ENCODE measurements at places on chromosomes 2 and 18.

DNA sequence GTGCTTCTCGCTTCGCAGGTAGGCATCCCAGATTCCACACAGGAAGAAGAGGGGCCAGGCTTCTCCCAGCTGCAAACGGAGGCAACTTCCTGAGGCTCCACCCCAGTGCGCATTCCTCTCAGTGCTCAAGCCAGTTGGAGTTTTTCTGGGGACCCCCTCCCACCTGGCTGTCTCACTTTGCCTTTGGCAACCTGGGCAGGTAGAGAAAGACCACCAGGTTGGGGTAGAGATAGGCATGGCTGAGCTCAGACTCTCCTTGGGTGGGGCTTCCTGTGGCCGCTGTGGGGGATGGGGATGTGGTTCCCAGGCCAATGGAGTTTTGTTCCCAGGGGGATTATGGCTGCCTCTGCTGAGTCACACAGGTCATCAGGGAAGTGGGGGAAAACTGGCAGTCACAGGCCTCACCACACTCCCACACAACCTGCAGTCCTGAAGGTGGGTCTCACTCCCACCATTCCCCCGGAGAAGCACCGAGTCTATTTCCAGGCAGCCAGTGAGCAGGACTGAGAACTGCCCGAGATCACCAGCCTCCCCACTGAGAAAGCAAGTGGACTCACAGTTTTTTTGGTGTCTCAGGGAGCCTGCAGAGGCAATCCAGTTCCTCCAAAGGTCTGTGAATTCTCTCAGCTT lies 38.1 kb downstream of the SLC39A10 start:
- DNase-seq, result no peak

DNA sequence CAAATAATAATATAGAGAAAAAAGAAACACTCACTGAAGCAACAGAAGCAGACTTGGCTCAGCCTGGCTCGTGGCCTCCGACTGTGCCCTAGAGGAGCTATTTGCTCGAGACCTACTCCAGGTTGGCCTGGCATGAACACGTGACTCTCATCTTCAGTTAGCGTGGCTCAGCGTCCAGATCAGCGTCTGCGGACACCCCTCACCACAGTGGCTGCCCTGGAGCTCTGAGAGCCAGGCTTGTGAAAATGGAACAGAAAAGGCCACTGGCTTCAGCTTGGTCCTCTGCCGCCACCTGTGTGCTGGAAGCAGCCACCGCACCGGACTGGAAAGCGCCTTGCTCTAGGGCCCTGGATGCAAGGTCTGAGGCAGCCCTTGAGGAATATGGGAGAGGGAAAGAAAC lies 1184.0 kb upstream of the GYPC start:
- peak; percentile 35 for DNase-seq

DNA sequence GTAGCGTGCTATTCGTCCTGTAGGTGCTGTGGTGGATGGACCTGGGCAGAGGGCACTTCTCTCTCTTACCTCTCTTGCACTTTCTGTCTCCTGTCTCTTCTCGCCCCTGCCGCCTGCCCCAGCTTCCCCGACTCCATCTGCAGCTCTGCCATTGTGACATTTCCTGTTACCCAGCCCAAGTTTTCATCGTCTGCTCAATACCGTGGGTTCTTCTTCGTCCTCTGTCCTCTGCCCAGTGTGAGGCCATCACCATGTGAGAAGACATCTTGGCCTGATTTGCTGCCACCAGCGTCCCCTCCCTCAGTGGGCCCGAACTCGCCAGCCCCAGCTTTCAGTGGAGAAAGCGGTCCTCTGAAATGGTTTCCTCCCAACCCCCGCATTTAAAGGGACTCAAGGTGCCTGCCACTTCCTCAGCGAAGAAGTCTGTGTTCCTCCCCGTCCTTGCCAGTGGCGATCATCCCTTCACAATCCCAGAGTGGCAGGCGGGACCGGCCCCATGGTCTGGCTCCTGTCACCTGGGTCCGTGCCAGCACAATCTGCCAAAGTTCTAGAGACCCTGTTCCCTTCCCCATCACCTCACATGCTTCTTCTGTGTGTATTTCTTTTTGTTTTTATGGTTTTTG lies 18.0 kb downstream of the TGOLN2 start:
- DNase-seq, result no peak

- DNase-seq, result no peak
Observed at GRCh38 chr18:7840411-7840810, 273.3 kb downstream of the PTPRM start.

GRCh38 chr2:75277111-75277510 lies 77.8 kb upstream of the TACR1 start:
- DNase-seq, result no peak

DNA sequence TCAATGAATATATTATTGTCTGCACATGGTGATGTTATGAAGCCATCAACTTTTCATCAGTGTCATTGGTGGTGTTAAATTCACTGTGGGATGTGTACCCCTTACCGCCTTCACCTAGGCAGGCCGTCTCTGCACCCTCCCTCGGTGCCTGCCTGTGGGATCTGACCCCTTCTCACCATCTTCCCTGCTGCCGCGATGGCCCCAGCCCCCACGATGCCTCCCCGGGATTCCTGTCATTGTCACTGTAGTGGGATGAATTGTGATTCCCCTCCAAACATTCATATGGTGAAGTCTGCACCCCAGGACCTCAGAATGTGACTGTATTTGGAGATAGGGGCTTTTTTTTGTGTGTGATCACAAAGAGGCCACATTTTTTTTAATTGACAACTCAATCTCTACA lies 198.3 kb upstream of the HS6ST1 start:
- DNase-seq, result no peak

DNA sequence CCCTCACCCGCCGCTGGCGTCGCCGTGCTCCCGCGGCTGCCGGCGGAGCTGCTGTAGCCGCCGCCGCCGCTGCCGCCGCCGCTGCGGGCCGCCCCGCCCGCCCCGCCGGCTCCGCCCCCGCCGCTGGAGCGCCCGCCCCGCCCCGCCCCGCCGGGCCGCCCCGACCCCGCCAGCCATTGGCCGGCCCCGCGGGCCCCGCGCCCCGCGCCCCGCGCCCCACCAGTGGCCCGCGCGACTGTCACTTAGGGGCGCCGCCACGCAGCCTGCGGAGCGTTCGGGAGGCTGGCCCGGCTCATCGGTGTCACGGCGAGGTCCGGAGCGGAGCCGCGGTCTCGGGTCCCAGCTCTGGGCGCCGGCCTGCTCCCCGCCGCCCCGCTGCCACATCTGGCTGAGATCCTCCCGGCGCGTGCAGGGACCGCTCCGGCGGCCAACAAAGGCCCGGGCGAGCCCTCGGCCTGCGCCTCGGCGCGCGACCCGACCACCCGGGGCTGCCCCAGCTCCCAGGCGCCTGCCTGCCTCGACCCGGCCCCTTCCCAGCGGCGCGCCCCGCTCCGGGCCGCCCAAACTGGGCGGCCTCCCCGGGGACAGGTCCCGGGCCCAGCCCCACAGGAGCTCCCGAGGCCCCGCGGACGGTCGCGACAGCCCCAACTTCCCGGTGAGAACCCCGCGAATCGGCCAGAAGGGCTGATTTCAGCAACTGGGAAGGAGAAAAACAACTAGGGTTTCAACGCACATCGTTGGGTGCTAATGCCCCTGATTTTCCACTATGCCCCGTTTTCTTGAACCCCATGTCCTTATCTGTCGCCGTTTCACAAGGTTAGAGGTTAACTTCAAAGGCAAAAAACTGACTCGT lies at the start of gene MGAT4A:
MGAT4A (minus strand) TSS at position 92 of the 853 bp plus-strand sequence. CDS start 4,800 bp downstream, outside the sequence.
- peak; percentile 80 for DNase-seq

GRCh38 chr2:216888081-216888480 lies 28.2 kb upstream of the TNP1 start:
- DNase-seq, result no peak

GRCh38 chr2:150767991-150768746 lies 280.7 kb upstream of the RND3 start:
- DNase-seq, result peak; percentile 55

DNA sequence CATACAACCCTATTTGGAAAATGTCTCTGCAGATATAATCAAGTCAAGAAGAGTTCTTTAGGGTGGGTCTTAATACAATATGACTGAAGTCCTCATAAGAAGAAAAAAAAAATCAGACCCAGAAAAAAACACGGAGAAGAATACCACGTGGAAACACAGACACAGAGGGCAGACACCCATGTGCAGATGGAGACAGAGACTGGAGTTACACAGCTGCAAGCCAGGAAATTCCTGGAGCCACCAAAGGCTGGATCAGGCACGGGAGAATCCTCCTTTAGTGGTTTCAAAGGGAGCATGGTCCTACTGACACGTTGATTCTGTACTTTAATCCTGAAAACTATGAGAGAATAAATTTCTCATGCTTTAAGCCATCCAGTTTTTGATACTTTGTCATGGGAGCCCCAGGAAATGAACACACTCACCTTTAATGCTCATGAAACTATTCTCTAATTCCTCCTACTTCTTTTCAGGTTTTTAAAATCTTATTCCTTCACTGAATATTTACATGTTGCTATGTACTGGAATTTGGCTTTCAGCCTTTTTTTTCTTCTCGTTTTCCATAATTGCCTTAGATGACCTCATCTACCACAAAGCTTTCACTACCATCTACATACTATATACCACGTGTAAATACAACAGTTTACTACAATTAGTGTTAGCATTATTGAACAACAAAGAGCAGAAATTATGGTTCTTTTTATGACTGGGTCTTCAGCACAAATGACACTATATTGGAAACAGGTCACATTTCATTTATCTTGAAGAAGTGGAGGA lies 529.1 kb downstream of the IRS1 start:
- no peak for DNase-seq

- DNase-seq, result no peak
Observed at GRCh38 chr2:25230948-25231311, 62.5 kb upstream of the POMC start.

DNA sequence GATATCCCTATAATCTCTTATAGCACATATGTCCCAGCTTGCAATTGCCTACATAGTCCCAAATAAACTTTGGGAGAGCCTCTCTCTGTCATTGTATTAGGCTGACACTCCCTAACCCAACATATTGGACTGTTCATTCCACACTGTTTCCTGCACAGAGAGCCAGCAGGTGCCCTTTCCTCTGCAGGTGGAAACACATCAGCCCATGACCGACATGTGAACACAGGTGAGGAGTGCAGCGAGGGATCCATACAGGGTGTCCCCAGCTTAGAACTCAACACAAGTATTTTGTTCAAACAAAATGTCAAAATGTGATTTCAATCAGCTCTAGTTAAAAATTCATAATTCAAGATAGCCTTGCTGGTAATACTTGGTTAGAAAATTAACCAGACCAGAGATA lies 49.9 kb upstream of the TPO start:
- no peak for DNase-seq

DNA sequence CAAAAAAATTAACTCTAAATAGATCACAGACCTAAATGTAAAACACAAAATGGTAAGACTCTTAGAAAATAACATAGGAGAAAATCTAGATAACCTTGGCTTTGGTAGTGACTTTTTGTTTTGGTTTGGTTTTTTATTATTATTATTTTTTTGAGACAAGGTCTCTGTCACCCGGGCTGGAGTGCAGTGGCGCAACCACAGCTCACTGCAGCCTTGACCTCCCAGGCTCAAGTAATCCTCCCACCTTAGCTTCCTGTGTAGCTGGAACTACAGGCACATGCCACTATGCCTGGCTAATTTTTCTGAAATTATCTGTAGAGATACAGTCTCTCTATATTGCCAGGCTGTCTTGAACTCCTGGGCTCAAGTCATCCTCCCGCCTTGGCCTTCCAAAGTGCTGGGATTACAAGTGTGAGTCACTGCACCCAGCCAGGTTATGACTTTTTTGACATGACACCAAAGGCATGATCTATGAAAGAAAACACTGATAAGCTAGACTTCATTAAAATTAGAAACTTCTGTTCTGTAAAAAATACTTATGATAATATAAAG lies 88.0 kb downstream of the HNRNPLL start:
- DNase-seq, result no peak

GRCh38 chr2:3126171-3126910 lies 251.3 kb downstream of the EIPR1 start:
- no peak for DNase-seq

DNA sequence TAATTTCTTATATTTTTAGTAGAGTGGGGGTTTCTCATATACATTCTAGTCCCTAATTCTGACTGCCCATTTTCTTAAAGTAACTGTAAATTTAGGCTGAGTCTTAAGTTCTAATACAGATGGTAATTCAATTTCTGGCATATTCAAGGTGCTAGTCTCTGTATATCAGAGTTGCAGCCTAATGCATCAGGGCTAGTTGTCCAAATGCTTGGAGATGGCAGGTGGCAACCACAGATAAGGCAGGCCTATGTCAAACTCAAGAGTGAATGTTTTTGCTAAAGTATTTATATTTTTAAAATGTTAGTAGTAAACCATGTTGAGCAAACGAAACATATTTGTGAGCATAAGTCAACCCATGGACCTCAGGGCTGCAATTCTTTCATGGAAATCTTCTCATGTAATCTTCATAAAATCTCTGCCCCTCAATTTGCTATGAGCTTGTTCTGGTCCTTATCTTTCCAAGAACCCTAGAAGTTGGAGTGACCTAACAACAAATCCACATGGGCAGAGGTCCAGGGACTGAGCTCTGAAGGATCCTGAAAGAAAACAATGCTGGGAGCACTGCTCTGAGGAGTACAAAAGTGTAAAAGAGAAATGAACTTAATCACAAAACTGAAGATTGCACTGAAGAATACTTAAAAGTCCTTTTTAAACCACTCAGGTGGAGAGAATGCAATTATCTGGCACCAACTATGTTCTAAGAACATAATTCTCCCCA lies 27.3 kb upstream of the DSC2 start:
- no peak for DNase-seq

DNA sequence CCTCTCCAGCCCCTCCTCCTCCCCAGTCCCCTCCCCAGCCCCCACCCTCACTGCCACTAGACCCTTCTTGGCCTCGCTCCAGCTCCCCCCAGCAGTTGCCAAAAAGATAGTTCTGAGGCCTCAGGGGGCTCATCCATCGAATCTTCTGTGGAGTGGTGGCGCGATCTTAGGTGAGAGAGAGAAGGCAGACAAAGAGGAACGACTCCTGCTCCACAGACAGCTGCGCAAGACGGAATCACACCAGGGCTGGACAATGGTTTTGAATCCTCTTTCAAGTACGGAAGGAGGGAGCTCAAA lies 68.1 kb downstream of the LAMA3 start:
- no peak for DNase-seq

DNA sequence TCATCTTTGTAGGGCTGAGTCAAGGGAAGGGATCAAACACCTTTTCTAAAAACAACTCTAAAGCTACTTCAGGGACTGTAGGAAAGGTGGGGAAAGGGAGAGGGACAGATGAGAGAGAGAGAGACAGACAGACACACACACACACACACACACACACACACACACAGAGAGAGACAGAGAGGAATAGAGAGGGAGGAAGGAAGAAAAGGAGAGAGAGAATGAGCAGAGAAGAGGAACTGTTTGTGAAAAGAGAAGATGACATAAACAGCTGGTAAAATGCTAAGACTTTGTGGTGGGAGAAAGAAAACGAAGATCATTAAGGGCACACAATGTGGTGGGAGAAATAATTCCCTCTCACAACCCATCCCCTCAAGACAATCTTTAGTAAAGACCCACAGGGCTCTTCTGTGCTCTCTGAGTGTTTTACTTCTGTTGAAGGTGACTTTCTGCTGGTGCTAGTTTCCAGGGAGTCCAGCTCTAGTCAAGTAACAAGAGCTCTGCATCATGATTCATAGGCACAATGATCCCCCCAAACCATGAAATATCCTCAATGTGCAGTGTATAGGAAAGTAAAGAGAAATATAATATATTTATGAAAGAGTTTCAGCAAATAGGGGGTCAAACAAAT lies 77.2 kb upstream of the STK17B start:
- DNase-seq, result no peak

All from eye (tissue), 1 donor.